ENCODE measurements at places on chromosomes 2 and 18. TPM values are rescaled to one million over a fixed set of nuclear protein-coding genes. Genes with fewer than 3 reads are reported as not detected.

DNA sequence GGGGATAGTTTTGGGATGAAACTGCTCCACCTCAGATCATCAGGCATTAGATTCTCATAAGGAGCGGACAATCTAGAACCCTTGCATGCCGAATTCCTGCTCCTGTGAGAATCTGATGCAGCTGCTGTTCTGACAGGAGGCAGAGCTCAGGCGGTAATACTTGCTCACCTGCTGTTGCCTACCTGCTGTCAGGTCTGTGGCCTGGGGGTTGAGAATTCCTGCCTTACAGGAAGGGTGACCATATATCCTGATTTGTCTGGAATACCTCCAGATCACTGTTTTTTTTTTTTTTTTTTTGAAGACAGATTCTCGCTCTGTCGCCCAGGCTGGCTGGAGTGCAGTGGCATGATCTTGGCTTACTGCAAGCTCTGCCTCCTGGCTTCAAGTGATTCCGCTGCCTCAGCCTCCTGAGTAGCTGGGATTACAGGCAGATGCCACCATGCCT is 21.7 kb downstream of the ACSL3 start:
- no peak overlapping the region for H3K27ac ChIP-seq
- H3K27me3 ChIP-seq = no peaks in the 10 kb centered on the region
- peaks cover 17% of the 10 kb centered on the region for H3K4me1 ChIP-seq
- no peak for DNase-seq
- no peak overlapping the region for H3K4me3 ChIP-seq

DNA sequence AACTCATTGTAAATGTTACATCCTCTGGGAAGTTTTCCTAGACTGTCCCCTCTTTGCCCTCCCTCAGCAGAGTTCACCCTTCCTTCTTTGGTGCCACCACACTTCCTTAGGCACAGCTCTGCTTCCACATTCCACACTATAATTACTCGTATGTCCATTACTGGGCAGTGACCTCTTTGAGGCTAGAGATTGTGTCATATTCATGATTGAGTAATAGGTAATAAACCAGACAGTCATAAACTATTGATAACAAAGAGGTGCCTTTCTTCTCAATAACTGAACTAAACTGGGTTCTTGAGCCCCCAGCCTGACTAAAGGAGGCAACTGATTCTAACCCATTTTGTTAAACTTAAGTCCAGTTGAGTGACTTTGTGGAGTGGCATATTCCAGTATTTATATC is 28.3 kb downstream of the MYO3B start:
- H3K4me1 ChIP-seq = no peaks in the 10 kb centered on the region
- no peak overlapping the region for H3K4me3 ChIP-seq
- DNase-seq = no peak
- H3K27ac ChIP-seq = no peak overlapping the region
- H3K36me3 ChIP-seq = no peaks in the 10 kb centered on the region

DNA sequence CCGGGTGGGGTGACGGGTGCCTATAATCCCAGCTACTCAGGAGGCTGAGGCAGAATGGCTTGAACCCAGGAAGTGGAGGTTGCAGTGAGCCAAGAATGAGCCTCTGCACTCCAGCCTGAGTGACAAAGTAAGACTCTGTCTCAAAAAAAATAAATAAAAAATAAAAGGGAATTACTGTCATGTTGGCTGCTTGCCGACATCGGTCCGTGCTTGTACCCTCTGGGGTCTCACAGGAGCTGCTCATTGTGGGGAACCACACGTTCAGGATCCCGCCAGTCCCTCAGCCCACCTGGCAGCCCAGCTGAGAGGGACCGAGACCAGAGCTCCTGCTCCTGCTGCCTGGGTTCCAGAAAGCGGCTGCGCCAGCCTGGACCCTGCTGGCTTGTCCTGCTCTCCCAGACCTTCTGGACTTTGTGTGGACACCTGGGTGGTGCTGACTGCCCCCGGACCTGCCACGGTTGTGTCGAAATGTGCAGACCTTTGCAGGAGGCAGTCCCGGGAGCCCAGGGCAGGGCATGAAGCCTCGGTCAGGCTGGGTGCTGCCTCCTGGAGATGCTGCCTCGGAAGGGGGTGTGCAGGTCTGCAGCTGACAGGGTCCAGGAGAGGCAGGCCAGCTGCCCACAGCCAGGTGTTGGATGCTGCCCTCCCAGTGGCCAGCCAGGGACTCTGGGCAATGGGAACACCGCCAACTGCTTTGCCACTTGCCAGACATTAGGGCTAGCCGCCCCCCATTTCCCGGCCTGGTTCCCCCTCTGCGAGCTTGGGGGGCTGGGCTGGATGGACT is 16.4 kb downstream of the KLF11 start:
- no peak overlapping the region for H3K4me3 ChIP-seq
- H3K36me3 ChIP-seq = no peaks in the 10 kb centered on the region
- no peak for DNase-seq
- H3K4me1 ChIP-seq = peaks cover 12% of the 10 kb centered on the region

GRCh38 chr2:225008179-225008856 is 34.0 kb downstream of the DOCK10 start:
- no peaks in the 10 kb centered on the region for H3K27me3 ChIP-seq
- peaks cover 24% of the 10 kb centered on the region for H3K4me1 ChIP-seq
- no peaks in the 10 kb centered on the region for H3K36me3 ChIP-seq
- H3K4me3 ChIP-seq = no peak overlapping the region
- no peak overlapping the region for H3K27ac ChIP-seq
- DNase-seq = no peak

DNA sequence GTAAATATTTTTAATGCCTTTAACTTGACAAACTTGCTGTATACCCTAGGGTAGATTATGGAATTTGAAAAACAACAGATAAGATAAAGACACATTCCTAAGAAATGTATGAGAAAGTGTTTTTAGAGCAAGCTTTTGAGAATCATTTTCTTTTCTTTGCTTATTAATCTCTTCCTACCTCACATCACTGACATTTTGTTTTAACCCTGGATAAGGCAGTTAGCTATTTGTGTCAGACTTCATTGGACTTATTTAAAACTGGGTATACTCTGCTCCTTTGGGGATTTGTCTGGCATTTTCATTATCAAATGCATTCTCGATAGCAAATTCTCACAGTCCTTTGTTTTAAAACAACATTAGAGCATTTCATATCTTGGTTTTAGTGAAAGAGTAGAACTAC is 17.2 kb downstream of the EML4 start:
- H3K36me3 ChIP-seq = no peaks in the 10 kb centered on the region
- peak overlapping the region; percentile 10 for H3K27ac ChIP-seq
- H3K4me1 ChIP-seq = no peaks in the 10 kb centered on the region
- H3K27me3 ChIP-seq = no peaks in the 10 kb centered on the region
- no peak for DNase-seq
- no peak overlapping the region for H3K4me3 ChIP-seq

DNA sequence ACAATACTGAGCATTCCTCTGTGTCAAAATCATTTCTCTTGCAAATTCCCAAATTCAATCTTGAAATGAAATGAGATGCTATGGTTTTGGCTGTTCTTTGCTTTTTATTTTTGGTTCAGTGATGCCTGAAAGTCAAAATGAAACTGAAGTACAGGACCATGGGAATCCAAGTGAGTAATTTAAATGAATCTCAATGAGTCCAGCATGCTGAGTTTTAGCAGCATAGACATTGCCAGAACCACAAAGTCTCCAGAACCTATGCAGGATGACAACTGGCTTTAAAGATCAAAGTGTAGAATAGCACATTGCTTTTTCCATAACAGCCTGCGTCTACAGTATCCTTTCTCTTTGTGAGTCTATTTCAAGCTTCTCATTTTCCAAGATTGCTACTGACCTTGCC is 1050.7 kb upstream of the PIK3C3 start:
- peak; percentile 62 for DNase-seq
- no peaks in the 10 kb centered on the region for H3K36me3 ChIP-seq
- no peaks in the 10 kb centered on the region for H3K27me3 ChIP-seq
- H3K27ac ChIP-seq = no peak overlapping the region

CYP20A1 gene
- 14.4 TPM for total RNA-seq

HRH4 gene
- 0.17 TPM for total RNA-seq

UNC80 gene
- 0.27 TPM for total RNA-seq

MPP4 gene
- 2.9 TPM for total RNA-seq

SULT1C4 gene
- total RNA-seq = 1.8 TPM
